ENCODE measurements at places on chromosomes 4 and X.

DNA sequence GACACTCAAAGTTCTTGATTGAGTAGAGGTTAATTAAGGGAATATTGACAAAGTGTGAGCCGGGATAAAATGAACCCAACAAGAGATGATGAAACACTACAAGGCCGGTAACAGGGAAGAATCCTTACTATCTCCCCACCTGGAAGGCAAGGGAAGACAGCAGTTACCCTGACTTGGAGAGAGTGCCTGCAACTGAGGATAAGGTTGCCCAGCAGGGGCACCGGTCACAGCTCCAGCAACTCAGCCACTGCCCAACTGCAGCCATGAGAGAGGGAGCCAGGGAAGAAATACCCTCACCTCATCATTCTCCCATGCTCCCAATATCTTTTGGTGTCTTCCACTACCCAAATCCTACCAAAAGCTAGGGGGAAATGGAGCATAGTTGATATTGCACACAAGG is 212.7 kb downstream of the KCTD8 start:
- H3K27me3 ChIP-seq: no peaks in the 10 kb centered on the region
- no peak overlapping the region for H3K4me3 ChIP-seq
- H3K36me3 ChIP-seq: no peaks in the 10 kb centered on the region
- no peaks in the 10 kb centered on the region for H3K4me1 ChIP-seq
- no peak overlapping the region for H3K27ac ChIP-seq

DNA sequence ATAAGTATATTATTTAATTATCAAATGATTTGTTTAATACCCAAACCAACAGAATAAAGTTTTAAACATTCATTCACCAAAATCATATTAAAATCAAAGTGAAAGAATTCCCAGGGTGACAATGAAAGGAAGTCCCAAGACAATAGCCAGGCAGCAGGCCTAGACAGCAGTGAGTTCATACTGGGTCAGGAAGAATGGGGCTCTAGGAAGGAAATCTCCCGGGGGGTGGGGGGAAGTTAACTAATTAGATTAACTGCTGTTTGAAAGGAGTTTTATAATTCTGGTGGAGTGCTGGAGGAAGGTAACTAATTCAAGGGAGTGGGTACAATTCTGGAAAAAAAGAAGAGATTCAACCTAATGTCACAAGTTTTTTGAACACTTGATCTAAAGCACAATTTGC is 104.1 kb downstream of the ZAR1 start:
- no peak overlapping the region for H3K27ac ChIP-seq
- no peak overlapping the region for H3K4me3 ChIP-seq
- H3K4me1 ChIP-seq: no peaks in the 10 kb centered on the region
- DNase-seq: no peak

GRCh38 chr4:8857766-8858700 is 13.6 kb downstream of the HMX1 start:
- H3K4me3 ChIP-seq: no peak overlapping the region
- no peak overlapping the region for H3K27ac ChIP-seq
- no peaks in the 10 kb centered on the region for H3K4me1 ChIP-seq
- DNase-seq: no peak
- H3K36me3 ChIP-seq: no peaks in the 10 kb centered on the region
- H3K27me3 ChIP-seq: peaks cover 19% of the 10 kb centered on the region

DNA sequence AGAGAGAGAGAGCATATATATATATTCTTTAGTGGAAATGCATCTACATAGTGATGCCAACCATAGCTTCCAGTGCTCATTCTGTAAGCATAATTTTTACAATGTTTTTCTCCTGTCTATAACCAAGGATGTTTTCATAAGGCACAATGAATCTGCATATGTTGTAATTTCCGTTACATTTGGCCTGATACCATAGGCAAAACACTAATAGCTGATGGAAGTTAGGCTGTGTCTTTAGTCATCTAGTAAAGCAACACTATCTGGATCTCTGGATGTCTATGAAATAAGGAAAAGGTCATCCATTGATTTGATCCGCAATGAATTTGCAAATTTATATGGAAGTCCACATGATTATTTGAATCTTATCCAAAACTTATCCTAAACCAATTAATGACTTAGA is 8.1 kb downstream of the PCDH7 start:
- no peak overlapping the region for H3K27ac ChIP-seq
- H3K4me1 ChIP-seq: no peaks in the 10 kb centered on the region
- H3K4me3 ChIP-seq: no peak overlapping the region
- no peaks in the 10 kb centered on the region for H3K27me3 ChIP-seq
- DNase-seq: no peak
- no peaks in the 10 kb centered on the region for H3K36me3 ChIP-seq

DNA sequence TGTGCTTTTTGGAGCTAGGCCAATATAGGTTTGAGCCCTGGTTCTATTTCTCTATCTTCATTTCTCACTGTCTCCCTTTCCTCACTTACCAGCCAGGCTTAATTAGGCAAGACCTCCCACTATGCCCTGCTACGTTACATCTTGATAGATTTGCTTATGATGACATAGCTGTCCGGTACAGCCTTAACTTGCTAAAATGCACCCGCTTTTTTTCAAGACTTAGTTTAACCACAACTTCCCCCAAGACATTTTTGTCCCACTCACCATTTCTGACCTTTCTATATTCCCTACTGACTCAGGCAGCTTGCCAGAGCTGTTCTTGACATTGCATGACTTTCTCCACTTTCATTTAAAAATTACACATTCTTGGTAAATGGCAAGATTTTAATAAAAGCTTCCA is 152.6 kb downstream of the MID1 start:
- no peaks in the 10 kb centered on the region for H3K36me3 ChIP-seq
- no peak overlapping the region for H3K4me3 ChIP-seq
- no peak overlapping the region for H3K27ac ChIP-seq
- H3K27me3 ChIP-seq: no peaks in the 10 kb centered on the region
- no peaks in the 10 kb centered on the region for H3K4me1 ChIP-seq

- no peak overlapping the region for H3K27ac ChIP-seq
- peaks cover 46% of the 10 kb centered on the region for H3K36me3 ChIP-seq
- H3K27me3 ChIP-seq: no peaks in the 10 kb centered on the region
- H3K4me3 ChIP-seq: no peak overlapping the region
- H3K4me1 ChIP-seq: no peaks in the 10 kb centered on the region
These were observed 25.1 kb downstream of the RRAGB start for GRCh38 chrX:55742649-55743048.

DNA sequence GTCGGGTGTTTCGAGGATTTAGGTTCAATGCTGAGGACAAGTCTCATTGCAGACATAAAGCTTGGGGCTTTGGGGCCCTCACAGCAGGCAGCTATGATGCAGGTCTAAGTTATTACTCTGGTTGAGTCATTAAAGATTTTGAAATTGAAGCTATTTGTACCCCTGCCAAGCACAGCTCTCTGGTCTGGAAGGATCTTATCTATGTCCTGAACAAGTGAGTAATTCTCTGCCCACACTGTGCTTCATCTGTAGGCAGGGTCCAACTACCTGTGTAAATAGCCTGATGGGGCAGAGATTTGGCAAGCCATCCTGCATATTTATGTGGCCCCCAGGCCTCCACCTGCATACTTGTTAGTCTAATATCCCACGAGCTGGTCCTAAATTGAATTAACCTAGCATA is 41.4 kb upstream of the MAGEA4 start:
- no peaks in the 10 kb centered on the region for H3K36me3 ChIP-seq
- no peak overlapping the region for H3K27ac ChIP-seq
- no peak overlapping the region for H3K4me3 ChIP-seq

DNA sequence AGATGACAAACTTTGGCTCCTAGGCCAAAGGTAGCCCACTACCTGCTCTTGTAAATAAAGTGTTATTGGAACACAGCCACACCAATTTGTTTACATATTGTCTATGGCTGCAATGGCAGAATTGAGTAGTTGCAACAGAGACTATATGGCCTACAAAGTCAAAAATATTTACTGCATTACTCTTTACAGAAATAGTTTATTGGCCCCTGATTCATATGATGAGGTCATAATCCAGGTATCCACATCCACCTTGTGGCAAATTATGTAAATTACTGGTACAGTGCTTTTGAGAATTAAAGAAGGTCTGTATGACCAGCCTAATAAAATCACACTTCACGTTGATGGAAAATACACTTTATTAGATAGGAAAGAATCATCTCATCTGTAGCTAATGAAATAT is 337.0 kb upstream of the DDX53 start:
- H3K27me3 ChIP-seq: no peaks in the 10 kb centered on the region
- H3K4me1 ChIP-seq: no peaks in the 10 kb centered on the region
- no peak overlapping the region for H3K4me3 ChIP-seq
- H3K36me3 ChIP-seq: no peaks in the 10 kb centered on the region
- DNase-seq: no peak
- no peak overlapping the region for H3K27ac ChIP-seq

DNA sequence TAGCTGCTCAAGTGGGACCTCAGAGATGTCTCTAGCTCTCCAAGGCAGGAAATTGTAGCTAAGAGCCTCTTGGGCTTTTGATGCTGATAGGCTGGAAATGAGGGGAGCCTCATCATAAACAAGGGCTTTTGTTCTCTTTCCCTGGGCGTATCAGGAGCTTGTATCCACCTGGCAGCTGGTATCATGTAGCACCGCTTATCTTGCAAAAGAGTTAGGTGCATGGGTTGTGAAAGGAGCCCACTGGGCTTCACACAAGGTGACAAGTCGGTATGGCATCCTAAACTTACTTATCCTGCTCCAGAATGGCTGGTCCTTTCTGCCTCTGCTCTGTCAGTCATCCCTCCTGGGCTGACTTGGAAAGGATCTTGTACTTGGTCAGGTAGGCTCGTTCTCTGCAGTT is 565.8 kb downstream of the GRXCR1 start:
- H3K36me3 ChIP-seq: no peaks in the 10 kb centered on the region
- H3K27me3 ChIP-seq: no peaks in the 10 kb centered on the region
- no peak overlapping the region for H3K27ac ChIP-seq
- H3K4me1 ChIP-seq: no peaks in the 10 kb centered on the region
- H3K4me3 ChIP-seq: no peak overlapping the region

- no peaks in the 10 kb centered on the region for H3K27me3 ChIP-seq
- H3K36me3 ChIP-seq: no peaks in the 10 kb centered on the region
- no peak overlapping the region for H3K27ac ChIP-seq
These were observed 81.1 kb upstream of the CT45A1 start for GRCh38 chrX:135632353-135632752.

- H3K27ac ChIP-seq: no peak overlapping the region
- H3K36me3 ChIP-seq: no peaks in the 10 kb centered on the region
- no peak overlapping the region for H3K4me3 ChIP-seq
- H3K27me3 ChIP-seq: no peaks in the 10 kb centered on the region
- DNase-seq: no peak
- H3K4me1 ChIP-seq: no peaks in the 10 kb centered on the region
These were observed 49.4 kb upstream of the PRR32 start for GRCh38 chrX:126770179-126770578.

GRCh38 chr4:48949086-48949485 is 37.0 kb upstream of the CWH43 start:
- DNase-seq: no peak
- H3K27ac ChIP-seq: no peak overlapping the region
- no peak overlapping the region for H3K4me3 ChIP-seq
- H3K4me1 ChIP-seq: no peaks in the 10 kb centered on the region
- no peaks in the 10 kb centered on the region for H3K36me3 ChIP-seq

- H3K4me3 ChIP-seq: no peak overlapping the region
- DNase-seq: no peak
- no peak overlapping the region for H3K27ac ChIP-seq
- no peaks in the 10 kb centered on the region for H3K4me1 ChIP-seq
These were observed 94.5 kb downstream of the ANXA3 start for GRCh38 chr4:78645853-78646757.

DNA sequence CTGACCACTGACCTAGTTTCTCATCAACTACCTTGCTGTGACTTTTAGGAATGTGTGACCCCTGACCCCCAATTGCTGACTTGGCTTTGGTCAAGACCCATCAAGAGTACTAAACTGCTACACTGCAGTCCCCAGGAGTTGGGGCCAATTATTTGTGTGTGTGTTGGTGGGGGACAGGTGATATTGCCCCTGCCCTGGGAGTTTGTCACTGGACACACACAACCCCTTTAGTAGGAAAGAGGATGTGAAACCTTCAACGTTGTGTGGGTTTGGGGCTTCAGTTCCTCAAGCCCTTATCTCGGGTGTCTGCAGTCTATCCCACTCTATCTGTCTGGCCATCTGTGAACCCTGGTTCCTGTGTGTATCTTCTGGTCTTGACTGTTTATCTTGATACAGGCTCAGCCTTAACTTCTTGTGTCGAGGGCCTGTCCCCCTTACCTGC is 6.5 kb downstream of the SASH3 start:
- peaks cover 94% of the 10 kb centered on the region for H3K36me3 ChIP-seq
- peak overlapping the region; percentile 83 for H3K27ac ChIP-seq
- H3K27me3 ChIP-seq: no peaks in the 10 kb centered on the region
- peak overlapping the region; percentile 51 for H3K4me3 ChIP-seq

GRCh38 chr4:73577371-73577770 is 42.9 kb downstream of the RASSF6 start:
- no peaks in the 10 kb centered on the region for H3K27me3 ChIP-seq
- no peak for DNase-seq
- no peak overlapping the region for H3K4me3 ChIP-seq
- H3K27ac ChIP-seq: no peak overlapping the region
- H3K4me1 ChIP-seq: peaks cover 27% of the 10 kb centered on the region

All from DND-41 (cell line).